ENCODE measurements at places on chromosomes 7 and 10.
A peak's percentile ranks its signal among the peaks of the same experiment; 100 is the strongest.

- no peak for DNase-seq
Measured at GRCh38 chr7:132269718-132270117, 306.6 kb downstream of the PLXNA4 start.

- DNase-seq: no peak
Measured at GRCh38 chr7:159227433-159227832, 82.8 kb upstream of the VIPR2 start.

DNA sequence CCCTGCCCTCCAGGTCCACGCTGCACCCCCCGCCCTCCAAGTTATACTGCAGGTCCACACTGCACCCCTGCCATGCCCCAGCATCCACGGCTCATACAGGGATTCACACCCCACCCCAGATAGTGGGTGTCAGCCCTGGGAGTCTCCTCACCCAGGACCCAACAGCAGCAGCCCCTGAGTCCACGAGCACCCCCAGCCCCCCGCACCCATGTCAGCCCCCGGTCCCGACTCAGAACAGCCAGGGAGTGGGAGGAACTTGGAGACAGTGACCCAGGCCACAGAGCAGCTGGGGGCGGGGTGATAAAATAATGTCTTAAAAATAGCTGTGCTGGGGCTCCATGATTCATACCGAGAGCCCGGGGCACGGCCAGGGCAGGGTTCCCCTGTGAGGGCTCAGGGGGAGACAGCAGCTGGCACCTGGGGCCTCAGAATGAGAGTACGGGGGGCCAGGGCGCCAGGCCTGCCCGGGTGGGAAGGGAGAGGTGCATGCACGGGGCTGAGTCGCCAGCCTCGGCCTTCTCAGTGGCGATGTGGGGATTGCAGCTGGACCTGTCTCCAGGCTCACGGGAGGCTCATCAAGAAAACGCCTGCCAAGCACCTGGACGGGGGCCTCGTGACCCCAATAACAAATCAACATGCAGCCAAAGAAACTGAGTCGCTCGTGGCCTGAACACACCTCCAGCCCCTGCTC lies 29.8 kb downstream of the ADAP1 start:
- DNase-seq: peak; percentile 84

DNA sequence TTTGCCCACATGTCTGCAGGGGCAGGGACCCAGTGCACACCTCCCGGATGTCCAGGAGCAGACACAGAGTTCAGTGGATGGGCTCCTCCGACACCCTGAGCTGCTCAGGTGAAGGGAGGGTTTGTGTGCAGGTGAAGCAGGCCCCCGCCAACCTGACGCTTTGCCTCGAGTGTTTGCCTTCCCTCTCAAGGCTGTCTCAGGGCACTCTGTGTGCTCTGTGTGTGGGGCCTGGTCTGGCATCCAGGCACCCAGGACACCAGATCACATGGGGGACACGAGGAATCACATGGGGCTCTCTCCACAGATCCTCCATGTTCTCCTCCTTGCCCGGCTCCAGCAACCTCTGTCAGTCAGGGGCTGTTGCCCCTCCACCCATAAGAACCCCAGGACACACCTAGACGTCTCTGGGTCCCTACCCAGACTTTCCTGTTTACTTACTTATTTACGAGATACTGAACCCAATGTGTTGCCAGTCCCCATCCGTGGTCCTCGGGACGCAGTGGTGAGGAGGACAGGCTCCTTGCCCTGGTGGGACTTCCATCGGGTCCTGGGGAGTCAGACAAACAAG lies 99.5 kb downstream of the HTR5A start:
- DNase-seq: no peak

DNA sequence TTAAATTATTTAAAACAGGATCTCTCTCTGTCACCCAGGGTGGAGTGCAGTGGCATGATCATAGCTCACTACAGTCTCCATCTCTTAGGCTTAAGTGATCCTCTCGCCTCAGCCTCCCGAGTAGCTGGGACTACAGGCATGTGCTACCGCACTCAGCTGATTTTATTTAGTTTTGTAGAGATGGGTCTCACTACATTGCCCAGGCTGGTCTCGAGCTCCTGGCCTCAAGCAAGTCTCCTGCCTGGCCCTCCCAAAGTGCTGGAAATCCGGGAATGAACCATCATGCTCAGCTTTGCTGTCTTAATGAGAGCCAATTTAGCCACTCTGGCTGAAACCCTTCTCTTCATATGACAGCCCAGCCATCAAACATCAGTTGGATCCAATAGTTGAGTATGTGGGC lies 53.3 kb upstream of the NRP1 start:
- no peak for DNase-seq

- DNase-seq: no peak
Measured at GRCh38 chr7:4168541-4168940, 513.6 kb upstream of the FOXK1 start.

DNA sequence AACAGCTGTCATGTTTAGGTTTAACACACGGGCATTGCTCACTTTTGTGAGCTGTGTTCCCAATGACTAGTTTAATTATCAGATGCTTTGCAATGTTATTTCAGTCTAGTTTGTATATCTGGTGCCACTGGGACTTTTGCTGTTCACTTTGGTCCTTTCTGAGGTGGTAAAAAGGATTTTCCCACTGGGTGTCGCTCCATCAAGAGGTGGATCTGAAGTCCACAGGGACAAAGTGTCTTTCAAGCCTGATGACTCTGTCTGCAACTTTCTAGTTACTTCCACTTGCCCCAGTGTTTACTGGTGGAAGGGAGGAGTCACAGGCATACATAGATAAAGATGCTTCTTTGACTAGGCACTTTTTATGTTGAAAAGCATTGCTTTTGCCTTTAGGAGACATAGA lies 242.2 kb downstream of the HGF start:
- no peak for DNase-seq

GRCh38 chr7:40704172-40704571 lies 569.4 kb downstream of the SUGCT start:
- DNase-seq: no peak

DNA sequence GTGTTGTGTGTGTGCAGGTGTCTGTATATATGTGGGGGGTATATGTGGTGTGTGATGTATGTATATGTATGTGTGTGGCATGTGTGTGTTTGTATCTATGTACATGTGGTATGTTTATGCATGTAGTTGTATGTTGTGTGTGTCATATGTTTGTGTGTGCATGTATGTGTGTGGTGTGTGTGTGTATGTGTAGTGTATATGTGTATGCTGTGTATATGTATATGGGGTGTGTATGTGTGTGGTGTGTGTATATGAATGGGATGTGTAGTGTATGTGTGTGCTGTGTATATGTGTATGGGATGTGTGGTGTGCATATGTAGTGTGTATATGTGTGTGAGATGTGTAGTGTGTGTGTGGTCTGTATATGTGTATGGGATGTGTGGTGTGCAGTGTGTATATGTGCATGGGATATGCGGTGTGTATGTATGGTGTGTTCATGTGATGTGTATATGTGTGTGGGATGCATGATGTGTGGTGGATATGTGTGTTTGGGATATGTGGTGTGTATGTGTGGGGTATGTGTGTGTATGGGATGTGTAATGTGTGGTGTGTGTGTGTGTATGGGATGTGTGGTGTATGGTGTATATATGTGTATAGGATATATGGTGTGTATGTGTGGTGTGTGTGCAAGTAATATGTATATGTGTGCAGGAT lies 30.0 kb downstream of the IKZF1 start:
- DNase-seq: no peak

DNA sequence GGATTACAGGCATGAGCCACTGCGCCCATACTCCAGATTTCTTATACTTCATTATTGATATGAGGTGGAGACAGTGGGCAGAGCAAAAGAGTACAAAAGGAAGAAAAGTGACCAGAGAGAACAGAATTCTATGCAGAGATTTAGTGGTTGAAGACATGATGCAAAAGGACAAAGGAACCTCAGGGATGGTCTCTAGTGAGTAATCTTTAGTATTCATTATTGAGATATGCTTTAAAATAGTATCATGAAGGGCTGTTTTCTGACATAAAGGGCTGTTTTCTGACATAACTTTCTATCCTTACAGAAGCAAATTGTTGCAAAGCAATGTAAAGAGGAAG lies 81.2 kb upstream of the OIT3 start:
- no peak for DNase-seq

DNA sequence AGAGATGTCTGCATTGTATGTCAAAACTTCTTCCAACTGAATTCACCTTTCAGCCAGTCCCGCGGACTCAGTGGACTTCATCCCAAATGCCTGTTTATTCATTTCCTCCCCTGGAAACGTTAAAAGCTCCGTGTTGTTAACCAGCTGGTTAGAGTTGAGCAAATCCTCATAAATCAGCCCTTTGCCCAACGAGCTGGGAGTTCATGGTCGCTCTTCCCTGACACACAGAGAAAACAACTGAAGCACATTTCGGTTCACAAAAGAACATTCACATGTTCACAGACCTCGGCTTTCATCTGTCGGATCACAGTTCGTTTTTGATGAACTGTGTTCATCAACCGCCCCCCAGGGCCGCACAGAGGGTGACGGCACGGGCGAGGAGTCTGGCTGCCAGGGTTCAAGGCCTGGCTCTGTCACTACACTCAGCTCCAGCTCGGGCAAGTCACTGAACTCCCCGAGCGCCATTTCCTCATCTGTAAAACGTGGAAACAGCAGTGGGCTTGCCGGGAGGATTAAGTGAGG lies 62.6 kb downstream of the GLI3 start:
- DNase-seq: no peak

GRCh38 chr7:29109899-29110298 lies 36.4 kb downstream of the CPVL start:
- DNase-seq: no peak

GRCh38 chr10:35417795-35418194 lies 81.5 kb downstream of the CCNY start:
- DNase-seq: no peak

DNA sequence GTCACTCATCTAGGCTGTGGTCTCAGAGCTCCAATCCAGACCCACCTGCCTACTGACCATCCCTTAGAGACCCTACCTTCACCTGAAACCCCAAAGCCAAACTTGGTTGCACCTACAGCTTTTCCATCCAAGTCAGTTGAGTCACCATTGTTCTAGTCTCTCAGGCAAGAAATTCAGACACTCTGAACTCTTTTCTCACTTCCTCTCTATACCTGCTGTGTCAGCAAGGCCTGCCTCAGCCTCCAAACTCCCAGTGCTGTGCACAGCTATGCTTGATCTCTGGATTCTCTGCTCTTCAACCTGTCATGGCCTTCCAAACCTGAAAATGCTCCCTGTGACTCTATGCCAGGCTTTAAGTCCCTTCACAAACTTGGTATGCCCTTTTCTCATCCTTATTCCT lies 47.4 kb upstream of the MTURN start:
- no peak for DNase-seq
